ENCODE measurements at places on chromosomes 11 and 22.

GRCh38 chr11:44634401-44635281 lies 69.2 kb downstream of the CD82 start:
- DNase-seq = no peak

DNA sequence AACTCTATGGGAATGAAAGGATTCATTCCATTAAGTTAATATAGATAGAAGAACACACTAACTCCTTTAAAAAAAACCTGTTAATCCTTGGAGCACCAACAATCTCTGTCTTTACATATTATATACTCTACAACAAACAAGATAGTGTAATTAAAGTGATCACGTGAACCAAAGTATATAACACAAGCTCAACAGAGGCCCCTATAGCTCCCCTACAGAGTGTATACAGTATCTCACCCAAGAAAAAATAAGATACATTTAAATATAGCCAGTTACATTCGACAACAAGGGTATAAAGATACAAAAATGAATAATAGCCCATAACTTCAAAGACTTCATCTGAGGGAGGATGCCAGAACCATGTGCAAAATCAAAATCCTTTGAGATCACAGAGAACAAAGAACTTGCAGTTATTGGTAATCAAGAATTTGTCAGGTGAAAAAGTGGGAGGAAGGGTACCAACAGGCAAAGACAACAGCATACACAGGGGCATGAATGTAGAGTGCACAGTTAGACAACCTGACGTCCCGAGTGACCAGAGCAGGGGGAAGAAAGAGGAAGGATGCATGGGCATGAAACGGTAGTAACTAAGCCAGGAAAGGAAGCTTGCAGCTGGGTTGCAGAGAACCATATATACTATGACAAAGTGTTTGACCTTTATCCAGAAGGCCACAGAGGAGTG lies 4.7 kb downstream of the FCHSD2 start:
- no peak for DNase-seq

GRCh38 chr11:1889224-1889930 lies 2.3 kb downstream of the PRR33 start:
- DNase-seq = no peak

DNA sequence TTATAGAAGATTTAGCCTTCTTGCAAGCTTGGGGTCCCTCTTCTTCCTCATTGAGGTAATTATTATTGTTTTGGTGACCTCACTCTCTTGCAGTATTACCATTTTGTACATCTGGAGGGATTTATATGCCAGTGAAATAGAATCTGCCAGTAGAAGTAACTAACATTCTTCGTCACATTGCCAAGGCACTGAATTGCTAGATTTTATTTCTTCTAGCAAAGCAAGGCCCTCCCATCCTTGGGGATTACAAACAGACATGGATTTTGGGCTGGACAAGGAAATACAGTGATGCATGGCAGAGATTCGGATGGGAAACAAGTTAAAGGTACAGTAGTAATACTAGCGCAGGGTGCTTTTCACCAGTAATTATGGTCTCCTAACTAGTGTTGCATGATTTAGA lies 7.8 kb downstream of the ADAMTS15 start:
- DNase-seq = no peak

- DNase-seq = peak; percentile 50
Observed at GRCh38 chr11:94845622-94846021, 77.5 kb downstream of the AMOTL1 start.

DNA sequence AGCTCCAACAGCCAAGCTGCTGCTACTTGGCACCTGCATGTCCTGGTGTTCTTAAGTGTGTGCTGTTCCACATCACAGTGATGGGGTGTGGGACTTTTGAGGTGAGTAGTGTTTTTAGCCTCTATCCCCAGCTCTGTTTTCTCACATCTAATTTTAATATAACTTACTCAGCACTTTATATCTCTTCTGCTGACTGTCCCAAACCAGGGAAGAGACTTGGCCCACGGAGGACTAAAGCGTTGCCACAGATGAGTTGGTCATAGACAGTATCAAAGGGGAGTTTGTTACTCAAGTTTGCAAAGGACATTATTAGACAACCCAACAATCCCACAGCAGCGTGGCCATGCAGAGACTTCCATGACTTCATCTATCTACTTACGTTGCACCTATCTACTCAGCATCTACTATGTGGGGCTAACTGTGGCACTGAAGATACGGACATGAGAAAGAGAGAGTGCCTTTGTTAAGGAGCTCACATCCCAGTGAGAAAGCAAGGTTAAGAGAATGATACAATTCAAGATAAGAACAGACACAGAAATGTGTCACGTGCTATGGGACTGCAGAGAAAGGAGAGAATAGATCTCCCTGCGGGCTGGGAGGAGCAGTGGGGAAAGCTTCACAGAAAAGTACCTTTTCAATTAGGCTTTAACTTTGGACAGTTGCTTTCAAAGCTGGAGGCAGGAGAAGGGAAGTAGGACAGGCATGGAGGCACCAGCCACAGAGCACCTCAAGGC lies 82.4 kb downstream of the ME3 start:
- no peak for DNase-seq

- DNase-seq = no peak
Observed at GRCh38 chr22:41023299-41023623, 69.1 kb upstream of the EP300 start.

DNA sequence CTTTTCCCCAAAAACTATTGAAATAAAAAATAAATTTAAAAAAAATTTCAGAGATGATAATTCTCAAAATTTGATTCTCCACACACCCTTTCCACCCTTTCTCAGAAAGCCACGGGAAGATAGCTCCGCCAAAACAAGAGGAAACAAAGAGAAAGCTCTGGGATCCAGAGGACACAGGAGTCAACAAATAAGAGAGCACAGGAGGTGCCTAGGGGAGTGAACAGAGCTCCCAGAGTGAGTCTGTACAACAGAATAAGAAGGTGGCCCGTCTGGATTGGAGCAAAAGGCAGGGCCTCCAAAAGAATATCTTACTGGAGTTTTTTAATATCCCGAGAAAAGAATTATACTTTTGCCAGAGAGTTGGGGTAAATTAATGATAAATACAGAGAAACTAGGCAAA lies 96.3 kb upstream of the DRD2 start:
- no peak for DNase-seq

- no peak for DNase-seq
Observed at GRCh38 chr11:116657842-116658825, 114.7 kb downstream of the BUD13 start.

DNA sequence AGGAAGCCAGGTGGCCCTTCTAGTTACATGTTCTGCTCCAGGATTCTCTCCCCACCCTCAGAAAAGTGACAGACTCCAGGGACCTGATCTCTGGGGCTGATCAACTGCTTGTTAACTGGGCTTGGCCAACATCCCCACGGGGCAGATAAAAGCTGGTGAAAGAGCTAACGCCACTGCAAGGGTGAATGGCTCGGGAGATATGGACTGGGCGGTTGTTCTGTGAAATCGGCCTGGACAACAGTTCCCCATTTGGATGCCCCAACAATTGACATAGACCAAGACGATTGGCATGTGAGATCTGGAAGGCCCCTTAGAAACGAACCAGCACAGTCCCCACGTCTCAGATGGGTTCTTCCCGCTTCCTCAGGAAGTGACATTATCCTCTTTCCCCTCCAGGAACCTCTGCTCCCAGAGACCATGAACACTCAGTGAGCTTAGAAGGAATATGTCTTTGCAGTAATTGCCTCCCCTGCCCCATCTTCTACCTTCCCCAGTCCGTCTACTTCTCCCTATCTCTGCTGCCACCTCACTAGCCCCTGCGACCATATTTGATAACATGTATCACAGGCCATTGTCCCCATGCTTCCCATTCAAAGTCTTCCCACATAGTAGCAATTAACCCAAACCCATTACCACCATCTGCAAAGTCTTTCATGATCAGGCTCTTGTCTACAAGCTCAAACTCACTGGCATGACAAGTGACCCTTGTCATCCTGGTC lies 5.6 kb upstream of the PRG2 start:
- no peak for DNase-seq

- no peak for DNase-seq
Observed at GRCh38 chr11:10818594-10818993, 9.9 kb upstream of the EIF4G2 start.

GRCh38 chr11:19345848-19346681 lies 105.3 kb upstream of the E2F8 start:
- DNase-seq = no peak

- no peak for DNase-seq
Observed at GRCh38 chr11:5071799-5072198, 2.4 kb downstream of the OR52E1 start.

DNA sequence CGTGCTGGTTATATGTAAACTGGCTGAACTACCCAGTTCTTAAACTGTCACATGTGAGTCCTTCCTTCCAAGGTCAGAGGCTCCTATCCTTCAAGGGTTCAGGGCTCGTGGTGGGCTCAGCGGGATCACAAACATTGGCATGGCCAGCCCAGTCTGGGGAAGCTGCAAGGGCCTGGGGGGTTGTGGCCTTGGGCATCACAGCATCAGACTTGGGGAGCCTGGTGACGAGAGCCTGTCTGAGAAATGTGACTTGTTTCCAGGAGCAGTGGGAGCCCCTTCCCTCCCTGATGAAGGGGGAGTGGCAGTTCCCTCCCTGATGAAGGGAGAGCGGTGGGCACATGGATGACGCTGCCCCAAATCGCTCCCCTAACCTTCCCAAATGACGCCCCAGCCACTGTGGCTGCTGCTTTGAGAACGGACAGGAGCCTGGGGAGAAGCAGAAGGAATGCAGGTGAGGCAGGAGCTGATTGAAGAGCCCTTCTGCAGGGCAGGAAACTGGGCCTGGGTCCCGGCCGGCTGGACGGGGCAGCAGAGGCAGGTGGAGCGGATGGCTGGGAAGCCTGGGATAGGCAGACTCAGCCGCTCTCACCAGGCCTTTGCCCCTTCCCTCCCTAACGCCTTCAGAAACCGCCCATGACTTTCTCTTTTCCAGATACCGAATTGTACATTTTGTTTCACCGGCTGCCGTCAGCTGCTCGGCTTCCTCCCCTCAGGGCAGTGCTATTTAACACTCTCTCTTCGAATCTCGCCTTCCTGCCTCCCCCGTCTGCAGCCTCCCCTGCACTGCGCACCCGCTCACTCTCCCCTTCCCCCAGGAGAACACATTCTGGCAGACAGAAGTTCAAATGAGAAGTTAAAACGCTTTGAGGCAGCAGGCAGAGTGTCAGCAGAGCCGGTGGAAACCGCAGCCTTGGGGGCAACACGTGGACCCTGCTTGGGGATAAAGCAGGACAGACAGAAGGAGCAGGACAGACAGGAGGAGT lies 1486.7 kb downstream of the BRD1 start:
- DNase-seq = no peak

DNA sequence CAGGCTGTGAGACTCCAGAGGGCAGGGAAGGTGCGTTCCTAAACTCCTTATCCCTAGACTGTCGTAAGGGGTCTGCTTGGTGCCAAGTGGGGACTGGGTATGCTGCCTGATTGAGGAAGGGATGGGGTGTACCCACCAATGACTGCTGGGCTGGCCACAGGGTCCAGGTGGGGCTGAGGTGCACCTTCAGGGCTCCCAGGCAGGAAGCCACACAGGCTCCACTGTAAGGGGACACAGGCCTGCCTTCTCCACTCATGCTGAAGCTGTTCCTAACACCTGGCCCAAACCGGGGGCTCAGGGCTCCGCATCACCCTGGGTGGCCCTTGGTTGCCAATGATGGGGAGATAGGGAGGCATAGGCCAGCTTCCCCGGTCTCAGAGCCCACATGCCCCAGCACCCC lies 20.4 kb downstream of the CABP7 start:
- no peak for DNase-seq

- no peak for DNase-seq
Observed at GRCh38 chr11:116328391-116328790, 444.4 kb downstream of the BUD13 start.

- no peak for DNase-seq
Observed at GRCh38 chr11:9952511-9953196, 288.8 kb downstream of the SWAP70 start.

DNA sequence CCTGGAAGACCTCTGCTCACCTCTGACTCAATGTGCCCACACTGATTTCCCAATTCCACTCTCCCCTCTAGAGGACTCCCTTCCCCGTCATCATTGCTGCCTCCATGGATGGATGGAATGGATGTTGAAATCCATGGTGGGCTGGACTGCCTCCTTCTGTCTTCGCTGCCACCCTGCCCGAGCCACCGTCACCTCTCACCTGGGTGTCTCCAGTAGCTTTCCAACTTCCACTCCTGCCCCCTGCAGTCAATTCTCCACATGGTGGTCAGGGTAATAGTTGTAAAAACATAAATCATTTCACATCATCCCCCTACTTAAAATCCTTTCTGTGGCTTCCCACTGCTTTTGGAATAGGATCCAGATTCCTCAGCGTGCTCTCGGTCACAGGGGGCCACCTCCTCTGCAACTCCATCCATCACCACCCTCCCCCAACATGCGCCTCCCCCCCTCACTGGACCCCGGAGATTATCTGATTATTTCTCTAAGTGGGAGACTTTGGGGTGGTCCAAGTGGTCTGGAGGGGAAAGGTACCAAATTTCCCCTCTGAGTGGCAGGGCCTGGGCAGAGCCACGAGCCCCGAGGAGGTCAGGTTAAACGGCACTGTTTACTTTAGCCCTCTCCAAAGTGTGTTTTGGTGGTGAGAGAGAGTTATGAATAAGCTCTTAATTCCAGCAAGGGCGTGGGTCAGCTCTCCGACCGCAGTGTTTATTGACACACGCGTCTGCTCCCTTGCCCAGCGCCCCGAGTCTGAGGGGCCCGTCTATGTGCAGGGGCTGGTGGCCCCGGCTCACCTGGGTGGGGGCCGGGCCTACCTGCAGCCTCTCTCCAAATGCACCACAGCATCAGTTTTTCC lies 313.7 kb downstream of the MN1 start:
- DNase-seq = no peak

All from T47D (cell line).